Hindlimb muscle (tissue), 1 donor: ENCODE measurements at places on chromosomes 2 and 18. TPM values are rescaled to one million over a fixed set of nuclear protein-coding genes. Genes with fewer than 3 reads are reported as not detected.

DNA sequence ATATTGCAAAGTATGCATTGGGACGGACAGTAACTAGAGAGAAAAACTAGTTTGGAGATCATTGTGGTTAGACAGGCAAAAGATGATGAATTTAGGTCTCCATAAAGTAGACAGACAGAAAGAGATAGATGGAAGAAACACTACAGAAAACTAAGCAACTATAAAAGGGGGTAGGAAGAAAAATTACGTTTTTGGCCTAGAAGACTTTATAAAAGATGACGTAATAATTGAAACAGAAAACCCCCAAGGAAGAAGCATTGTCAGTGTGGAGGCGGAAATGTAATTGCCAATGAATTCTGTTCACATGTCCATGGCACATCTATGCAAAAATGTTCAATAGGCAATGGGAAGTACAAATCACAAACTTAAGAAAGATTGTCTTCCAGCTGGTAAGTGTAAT, 1211.5 kb upstream of the ZEB2 start:
- DNase-seq, result no peak

Gene ZNF804A
- 0.28 TPM for polyA plus RNA-seq

GRCh38 chr2:225670111-225670974, 270.8 kb downstream of the NYAP2 start:
- peak; percentile 43 for DNase-seq

Gene CFAP53
- polyA plus RNA-seq, result 0.10 TPM

Gene TUBB8B
- not detected for polyA plus RNA-seq

- no peak for DNase-seq
Observed at GRCh38 chr2:169119851-169120250, 50.5 kb downstream of the DHRS9 start.

- DNase-seq, result no peak
Observed at GRCh38 chr2:60872510-60872928, 8.9 kb upstream of the REL start.

Gene CAPN13
- polyA plus RNA-seq, result 0.31 TPM

Gene SMYD1
- polyA plus RNA-seq, result 326 TPM

Gene INHBB
- 0.90 TPM for polyA plus RNA-seq

DNA sequence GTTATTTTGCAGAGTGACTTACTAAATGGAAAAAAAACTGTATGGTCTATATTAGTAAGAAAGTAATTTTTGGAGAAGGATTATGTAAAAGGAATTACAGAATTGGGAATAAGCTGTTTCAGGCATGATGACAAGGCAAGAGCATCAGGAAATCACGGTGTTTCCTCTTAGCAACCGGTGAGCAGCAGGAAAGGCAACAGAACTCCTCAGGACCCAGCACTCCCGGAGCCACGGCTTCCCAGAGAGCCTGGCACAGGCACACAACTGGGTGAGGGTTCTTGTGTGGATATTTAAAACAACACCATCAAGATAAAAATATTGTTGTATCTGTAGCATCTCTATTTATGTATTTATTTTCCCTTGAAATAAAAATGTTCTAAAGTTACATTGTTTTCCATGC, 34.4 kb downstream of the CYP27C1 start:
- DNase-seq, result no peak

DNA sequence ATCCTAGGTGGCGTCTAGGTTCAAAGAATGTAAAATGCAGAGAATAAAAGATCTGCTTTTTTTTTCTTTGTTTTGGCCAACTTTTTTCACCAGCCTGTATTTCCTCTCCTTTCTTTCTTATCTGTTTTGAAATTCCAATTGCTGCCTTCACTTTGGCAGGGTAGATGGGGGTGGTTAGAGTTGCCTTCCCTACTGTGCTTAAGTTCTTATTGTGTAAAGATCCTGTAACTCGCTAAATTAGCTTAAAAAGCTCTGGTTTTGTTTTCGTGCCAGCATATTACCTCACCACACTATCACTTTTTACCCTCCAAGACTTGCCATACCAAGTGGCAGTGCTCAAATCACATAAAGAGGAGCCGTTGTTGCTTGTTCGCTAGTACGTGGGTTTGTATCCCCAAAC, 921.7 kb downstream of the DPP10 start:
- no peak for DNase-seq

- no peak for DNase-seq
Observed at GRCh38 chr2:30664761-30665358, 142.4 kb downstream of the CAPN13 start.

GRCh38 chr2:181052523-181052891, 72.1 kb downstream of the UBE2E3 start:
- no peak for DNase-seq

DNA sequence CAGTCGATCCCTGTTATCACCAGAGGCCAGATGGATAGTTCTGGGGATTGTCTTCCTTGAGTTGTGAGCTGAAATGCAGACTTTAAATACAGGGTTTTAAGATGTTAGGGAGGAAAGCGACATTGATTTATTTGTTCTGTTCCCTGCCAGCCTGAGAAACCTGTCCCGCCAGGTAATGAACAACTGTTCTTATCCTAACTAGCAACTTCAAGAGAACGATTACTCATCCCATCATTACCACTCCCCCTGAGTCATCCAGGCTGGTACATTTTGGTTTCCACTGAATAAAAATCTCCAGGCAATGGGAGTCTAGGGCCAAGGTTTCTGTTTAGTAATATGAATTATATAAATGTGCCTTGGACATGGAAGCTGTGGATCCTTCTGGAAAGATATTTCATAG, 131.2 kb downstream of the LYPD6B start:
- DNase-seq, result no peak

- no peak for DNase-seq
Observed at GRCh38 chr2:52918551-52918950, 849.1 kb upstream of the CHAC2 start.

Gene UGT1A4
- not detected for polyA plus RNA-seq

DNA sequence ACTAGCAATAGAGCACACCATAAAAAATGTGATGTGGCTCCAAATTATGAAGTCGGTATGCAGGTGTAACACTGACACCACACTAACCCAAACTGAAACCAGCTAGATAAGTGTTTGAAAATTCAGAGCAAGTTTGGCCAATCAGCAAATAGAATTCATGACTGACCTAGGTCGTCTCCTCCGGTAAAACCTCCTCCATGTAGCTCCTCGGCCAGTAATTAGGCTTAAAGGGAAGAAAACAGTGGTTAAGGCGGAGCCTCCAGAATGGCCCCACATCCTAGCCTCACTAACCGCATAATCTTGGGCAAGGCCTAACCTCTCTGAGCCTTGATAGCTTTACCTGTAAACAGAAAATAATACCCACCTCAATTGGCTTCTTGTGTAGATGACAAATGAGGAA, 30.1 kb downstream of the C1D start:
- DNase-seq, result no peak

GRCh38 chr2:1677821-1678165, 66.5 kb downstream of the PXDN start:
- no peak for DNase-seq

DNA sequence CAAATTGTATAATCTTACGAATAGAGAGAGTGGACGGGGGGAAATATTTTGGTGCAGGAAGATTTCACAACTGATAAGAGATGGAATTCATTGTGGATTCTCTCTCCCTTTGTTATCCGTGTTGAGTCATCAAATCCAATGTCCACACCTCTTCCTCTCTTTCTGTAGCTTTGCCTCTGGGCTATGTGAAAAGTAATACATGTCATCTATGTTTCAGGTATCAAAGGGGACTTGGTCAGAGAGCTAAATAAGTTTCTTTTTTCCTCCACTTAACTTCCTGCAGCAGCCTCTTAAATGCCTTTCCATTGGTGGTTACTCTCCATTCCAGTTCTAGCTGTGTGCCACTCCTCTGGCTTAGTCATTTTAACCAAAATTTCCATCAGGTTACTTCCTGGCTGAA, 169.3 kb upstream of the NXPH2 start:
- no peak for DNase-seq

Gene MAB21L4
- 0.10 TPM for polyA plus RNA-seq

GRCh38 chr2:31202833-31203232, 14.5 kb downstream of the CAPN14 start:
- DNase-seq, result no peak

Gene ZNF385B
- polyA plus RNA-seq, result 7.9 TPM

DNA sequence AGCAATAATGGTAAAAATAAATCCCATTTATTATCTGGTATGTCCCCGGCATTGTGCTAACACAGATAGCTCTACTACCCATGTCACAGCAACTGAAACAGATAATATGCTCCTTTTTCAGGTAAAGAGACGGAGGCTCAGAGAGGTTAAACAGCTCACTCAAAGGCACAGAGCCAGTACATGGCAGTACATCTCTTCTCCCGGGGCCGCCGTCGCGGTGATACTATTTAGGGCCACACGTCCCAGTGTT, 693 bp upstream of the PDK1 start:
- DNase-seq, result no peak

GRCh38 chr2:220779931-220780330, 792.2 kb downstream of the EPHA4 start:
- DNase-seq, result peak; percentile 76

DNA sequence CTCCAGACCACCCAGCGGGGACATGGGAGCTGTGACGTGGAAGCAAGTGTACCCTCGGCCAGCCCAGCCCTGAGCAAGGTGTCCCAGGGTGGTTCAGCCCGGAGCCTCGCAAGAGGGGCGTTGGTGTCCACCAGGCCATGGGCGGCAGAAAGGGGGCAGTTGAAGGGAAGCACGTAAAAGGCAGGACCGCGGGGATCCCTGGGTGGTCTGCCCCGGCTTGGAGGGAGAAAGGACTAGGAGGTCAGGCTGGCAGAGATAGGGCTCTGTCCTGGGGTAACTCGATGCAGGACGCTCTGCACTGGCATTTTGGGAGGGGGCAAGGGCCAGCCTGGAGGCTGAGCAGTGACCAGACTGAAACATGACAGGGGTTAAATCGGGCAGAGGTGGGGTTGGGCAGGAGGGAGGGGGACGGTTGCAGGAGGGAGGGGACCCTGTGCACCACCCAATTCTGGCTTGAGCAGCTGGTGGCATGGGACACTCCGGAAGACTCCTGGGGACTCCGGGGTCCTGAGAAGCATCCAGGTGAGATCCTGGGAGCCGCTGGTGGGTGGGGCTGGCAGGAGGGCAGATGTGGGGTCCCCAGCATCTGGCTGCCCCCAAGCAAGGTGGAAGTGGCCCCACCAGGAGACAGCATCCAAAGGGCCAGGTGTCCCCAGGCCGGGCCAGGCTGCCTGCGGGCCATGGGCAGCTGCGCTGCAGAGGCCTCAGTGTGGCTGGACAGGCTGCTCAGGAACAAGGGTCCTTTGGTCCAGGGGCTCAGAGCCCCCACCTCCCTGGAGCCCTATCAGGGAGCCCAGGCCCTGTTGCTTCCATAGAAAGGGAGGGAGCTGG, 46.8 kb upstream of the GPC1 start:
- no peak for DNase-seq

Gene MROH2A
- not detected for polyA plus RNA-seq

Gene MFF
- polyA plus RNA-seq, result 66.5 TPM

Gene CFLAR
- polyA plus RNA-seq, result 44.8 TPM

Gene PLA2R1
- polyA plus RNA-seq, result 1.4 TPM
